ENCODE measurements at places on chromosomes 2 and 18.

- DNase-seq, result no peak
Observed at GRCh38 chr2:226300196-226300886, 499.3 kb downstream of the IRS1 start.

DNA sequence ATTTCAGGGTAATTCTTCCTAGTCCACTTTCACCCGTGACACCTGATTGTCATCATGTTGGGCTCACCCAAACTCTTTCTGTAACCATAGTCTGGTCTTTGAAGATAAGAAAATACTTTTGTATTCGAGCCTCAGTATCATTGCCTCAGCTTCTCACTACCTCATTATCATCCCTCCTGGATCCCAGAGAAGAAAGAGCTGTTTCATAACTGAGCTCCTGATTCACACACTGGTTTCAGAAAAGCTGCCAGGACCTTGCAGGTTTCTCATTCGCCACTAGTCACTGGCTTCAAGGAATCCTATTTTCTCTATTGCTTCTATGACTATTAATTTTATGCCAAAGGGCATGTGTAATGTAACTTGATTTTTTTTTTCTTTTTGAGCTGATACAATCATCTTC is 2.9 kb upstream of the CRIM1 start:
- DNase-seq, result no peak

- DNase-seq, result no peak
Observed at GRCh38 chr2:203600286-203600685, 65.2 kb upstream of the RAPH1 start.

DNA sequence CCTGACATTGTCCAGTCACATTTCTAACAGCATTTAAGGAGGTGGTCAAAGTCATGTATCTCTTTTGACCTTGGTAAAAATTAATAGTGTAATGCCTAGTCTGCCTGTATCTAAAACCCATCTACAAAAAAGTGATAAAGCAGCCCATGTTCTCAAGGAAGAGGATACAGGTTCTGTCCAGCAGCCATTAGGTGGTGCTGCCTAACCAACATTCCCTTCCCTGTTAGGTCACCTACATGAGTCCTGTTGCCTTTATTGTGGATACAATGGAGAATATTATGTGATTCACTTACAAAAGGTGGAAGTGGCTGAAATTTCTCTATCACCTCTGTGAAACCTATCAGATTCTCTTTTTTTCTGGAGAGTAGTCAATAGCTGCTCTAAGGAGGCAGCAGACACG is 52.5 kb downstream of the AQP4 start:
- peak; percentile 74 for DNase-seq

GRCh38 chr2:27935026-27935425 is 44.5 kb downstream of the BABAM2 start:
- no peak for DNase-seq

DNA sequence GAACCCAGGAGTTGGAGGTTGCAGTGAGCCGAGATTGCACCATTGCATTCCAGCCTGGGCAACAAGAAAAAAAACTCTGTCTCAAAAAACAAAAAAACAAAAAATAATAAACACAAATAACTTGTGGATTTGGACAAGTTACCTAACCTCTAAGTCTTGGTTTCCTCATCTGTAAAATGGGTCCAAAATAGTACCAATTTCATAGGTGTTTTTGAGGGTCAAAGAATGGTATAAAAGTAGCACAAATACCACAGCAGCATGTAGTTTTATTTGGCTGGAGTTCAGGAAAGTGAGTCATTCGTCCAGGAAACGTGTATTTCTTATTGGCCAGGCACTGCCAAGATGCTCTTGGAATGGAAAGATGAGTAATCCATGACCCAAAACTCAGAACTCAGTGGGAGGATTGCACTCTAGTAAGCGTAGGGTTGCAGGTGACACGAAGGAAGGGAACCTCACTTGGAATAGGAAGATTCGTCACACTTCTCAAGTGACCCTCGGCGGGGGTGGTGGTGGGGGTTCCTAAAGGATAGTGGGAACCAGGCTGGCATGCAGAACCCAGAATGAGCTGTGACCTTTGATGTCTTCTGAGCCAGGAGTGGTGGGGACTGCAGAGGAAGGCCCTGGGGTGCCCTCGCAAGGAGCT is 24.4 kb downstream of the GRHL1 start:
- DNase-seq, result peak; percentile 45
